Ureter (tissue), 1 donor: ENCODE measurements at places on chromosomes 4 and X. TPM values are rescaled to one million over a fixed set of nuclear protein-coding genes. Genes with fewer than 3 reads are reported as not detected.

- DNase-seq: peak; percentile 60
These were observed 10.7 kb upstream of the CXCL8 start for GRCh38 chr4:73729534-73730165.

DNA sequence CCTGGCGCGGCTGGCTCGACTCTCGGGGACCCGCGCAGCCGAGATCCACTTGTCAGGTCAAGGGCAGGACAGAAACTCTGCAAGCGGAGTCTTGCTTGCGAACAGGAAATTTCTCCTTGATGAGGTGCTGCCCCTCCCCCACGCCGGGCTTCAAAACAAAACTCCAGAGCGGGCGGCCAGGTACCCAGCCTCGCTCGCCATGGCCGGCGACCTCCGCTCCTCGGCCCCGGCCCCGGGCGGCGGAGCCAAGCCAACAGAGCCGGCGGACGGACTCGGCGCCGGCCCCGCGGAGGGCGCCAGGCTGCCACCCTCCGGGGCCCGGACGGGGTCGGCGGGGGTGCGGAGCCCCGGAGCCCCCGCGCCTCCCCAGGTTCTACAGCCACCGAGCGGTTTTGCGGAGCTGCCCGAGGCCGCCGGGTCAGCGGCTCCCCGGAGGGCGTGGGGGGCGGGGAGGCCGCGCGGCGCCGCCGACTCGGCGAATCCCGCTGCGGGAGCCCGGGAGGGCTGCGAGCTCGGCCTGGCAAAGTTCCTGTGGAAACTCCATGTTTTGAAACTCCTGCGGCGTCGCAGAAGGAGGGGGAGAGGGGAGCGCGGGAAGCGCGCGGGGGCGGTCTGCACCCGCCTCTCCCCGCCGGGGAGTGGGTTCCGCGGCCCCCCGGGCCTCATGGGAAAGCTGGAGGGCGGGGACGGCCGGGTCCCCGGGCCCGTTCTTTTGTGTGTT is 11.7 kb upstream of the BCOR start:
- no peak for DNase-seq

DNA sequence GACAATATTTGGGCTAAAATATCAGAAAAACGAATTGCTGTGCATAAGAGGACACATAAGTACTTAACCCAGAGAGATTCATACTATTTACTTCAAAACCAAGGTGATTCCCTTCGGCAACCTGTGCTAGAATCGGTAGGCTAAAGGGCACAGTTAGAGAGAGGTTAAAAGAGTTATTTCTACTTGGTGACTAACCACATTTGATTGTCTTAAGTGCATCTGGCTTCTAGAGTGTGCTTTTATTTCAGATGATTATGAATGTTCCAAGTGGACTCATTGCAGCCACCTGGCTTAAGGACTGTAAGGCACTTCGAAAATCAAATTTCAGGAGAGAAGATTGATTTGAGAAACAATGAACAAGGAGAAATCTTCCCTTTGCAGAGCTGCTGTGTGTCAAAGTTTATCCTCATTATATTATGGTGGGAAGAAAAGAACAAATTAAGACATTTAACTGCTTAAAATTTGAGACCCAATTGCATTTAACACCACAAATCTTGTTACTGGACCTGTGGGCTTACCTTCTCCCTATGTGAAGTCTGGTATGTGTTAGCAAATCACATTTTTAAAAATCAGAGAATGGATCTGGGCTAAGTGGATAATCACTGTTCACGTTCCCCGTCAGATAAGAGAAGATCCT is 34.0 kb downstream of the PHOX2B start:
- no peak for DNase-seq

The F9 gene
- total RNA-seq: not detected

DNA sequence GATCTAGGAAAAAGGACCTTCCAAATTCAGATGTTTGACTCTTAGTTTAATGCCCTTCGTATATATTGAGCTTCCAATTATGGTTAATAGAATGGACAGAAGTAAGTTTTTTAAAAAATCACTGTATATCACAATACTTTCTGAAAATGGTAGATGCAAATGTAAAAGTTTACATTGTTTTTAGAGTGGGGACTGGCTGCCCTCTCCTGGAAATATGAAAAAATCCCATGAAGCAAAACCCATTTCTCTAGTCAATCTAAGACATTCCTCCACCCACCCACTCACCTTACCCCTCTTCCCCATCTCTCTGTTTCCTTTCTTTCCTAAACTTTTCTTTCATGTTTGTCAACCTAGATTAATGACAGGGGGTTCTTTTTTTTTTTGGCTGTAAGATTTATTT is 134.5 kb downstream of the ARHGAP6 start:
- DNase-seq: no peak

The MAGEC2 gene
- total RNA-seq: not detected

GRCh38 chrX:72604112-72604511 is 31.5 kb upstream of the HDAC8 start:
- no peak for DNase-seq
